Motor neuron (in vitro differentiated cells): ENCODE measurements at places on chromosomes 2 and 18.

DNA sequence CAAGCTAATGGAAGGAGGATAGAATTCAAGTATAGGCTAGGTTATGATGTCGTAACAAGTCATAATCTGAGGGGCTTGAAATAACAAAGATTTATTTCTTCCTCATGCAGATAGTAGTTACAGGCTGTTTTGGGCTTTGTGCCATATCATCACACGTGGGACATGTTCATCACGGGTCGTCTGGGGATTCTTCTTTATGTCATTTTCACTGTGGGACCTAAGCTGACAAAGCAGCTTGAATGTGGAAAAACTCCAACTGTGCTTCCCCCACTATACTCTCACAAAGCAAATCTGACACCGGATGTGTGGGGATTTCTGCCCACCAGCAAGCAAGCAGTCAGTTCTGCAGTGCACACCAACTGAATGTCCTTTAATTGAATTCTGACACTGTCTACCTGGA lies 124.8 kb downstream of the LTBP1 start:
- no peak for ATAC-seq

GRCh38 chr18:57208047-57208446 lies 61.2 kb downstream of the BOD1L2 start:
- peak; percentile 16 for ATAC-seq

DNA sequence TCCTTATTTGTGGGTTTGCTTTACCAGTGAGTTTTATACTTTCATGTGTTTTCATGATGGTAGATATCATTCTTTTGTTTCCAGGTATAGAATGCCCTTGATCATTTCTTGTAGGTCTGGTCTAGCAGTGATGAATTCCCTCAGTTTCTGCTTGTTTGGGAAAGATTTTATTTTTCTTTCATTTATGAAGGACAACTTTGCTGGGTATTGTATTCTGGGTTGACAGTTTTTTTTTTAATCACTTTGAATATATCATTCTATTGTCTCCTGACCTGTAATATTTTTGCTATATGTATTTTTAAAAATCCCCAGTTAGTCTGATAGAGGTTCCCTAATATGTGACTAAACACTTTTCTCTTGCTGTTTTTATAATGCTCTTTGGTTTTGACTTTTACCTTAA lies 58.3 kb upstream of the GALNT3 start:
- ATAC-seq: no peak

DNA sequence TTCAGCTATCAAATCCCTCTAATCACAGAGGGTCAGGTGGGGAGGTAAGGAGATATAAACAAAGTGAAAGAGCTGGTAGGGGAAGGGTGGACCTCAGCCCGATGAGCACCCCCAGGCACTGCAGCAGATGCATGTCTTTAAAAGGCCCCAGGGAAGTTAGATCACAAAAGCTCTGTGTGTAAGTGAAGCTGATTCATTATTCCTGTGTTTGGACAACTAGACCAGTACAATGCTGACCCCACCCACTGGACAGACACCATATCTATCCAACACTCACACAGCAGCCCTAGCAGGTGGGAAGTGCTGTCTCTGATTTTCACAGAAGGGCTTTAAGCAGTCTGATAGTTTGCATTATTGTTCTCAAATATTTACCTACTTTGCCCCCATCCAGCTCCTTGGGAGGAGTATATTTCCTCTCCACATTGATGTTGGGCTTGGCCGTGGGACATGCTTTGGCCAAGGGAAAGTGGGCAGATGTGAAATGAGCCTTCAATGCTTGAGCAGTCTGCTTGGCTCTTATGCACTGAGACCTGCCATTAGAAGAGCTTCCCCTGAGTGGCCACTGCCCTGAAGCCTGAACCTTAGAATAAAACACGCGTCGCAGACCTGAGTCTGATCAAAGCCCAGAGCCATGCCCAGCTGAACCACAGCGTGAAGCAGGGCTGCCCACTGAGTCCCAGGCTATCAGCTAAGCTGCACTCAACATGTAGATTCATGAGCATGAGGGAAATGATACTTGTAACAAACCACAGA lies 111.4 kb downstream of the COPS8 start:
- ATAC-seq: peak; percentile 76

- peak; percentile 49 for ATAC-seq
Measured at GRCh38 chr2:235496239-235496621, 2.4 kb downstream of the AGAP1 start.

GRCh38 chr2:96107708-96108065 lies 8.7 kb downstream of the ADRA2B start:
- ATAC-seq: no peak

- ATAC-seq: no peak
Measured at GRCh38 chr18:8461544-8461943, 147.7 kb upstream of the RAB12 start.

DNA sequence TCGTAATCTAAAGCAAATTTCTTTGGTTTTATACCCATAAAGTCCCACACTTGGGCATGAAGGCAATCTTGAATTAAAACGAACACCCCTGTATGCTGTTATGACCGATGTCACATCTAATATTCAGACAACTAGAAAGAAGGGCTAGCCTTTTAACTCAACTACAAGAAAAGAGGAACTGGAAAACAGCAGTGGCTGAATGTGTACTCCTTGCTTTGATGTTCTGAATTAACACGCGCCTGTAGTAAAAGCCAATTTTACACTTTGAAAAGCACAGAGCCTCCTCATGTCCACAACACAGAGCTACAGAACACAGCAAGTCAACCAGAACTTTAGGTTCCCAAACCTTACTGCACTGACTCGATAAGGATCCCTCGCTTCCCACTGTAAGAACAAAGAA lies 147.6 kb downstream of the HDAC4 start:
- no peak for ATAC-seq

DNA sequence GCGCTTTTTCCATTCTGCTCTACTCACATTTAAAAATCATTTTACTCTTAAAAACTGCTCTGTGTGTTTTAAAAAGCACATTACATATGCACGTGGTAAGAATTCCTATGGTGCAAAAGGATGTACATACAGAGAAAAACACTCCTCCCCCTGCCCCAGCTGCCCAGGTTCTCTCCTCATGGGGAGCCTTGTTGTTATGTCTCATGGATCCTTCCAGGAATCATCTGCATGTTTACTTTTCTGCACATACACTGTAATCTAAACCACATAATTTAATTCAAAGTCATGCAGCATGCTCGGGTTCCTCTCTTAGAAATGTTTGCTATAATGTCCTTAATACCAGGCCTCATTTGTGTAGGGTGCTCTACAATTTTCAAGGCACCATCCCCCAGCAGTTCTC lies 243.3 kb downstream of the LOXHD1 start:
- ATAC-seq: no peak

- no peak for ATAC-seq
Measured at GRCh38 chr18:62329691-62330454, 4.8 kb downstream of the TNFRSF11A start.

- no peak for ATAC-seq
Measured at GRCh38 chr2:215874418-215874817, 138.9 kb downstream of the MREG start.

DNA sequence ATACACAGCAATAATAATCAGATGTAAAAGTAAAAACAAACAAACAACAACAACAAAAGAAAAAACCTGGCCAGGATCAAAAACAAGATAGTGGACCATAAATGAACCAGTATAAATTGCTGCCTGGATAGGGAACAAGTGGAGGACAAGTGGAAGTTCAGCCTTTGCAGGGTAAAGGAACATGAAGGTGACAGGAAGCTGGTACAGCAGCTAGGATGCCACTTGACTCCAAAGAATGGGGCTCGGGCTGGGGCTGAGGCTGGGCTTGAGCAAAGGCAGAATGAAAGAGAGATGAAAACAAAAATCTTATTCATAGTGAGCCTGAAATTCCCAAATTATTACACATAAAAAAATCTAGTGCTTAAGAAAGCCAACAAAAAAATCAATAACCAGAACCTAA lies 146.5 kb downstream of the CDH2 start:
- ATAC-seq: no peak

DNA sequence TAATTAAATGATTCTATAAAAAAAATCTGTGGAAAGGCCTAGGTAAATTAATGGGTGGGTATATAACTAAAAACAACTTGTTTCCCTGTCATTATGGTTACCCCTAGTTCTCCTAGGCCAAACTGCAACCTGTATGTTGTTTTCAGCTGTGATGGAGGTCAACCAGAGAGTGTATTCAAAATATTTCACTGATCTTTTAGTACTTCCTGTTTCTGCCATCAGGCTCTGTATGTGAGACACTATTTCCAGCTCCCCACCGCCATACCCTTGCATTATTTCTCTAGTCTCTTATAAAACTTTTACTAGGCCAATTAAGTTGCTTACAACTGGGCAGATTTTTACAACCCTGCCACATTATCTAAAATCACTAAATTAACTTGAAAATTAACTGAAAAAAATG lies 21.0 kb upstream of the CDKL4 start:
- ATAC-seq: no peak

- no peak for ATAC-seq
Measured at GRCh38 chr2:26657265-26657664, 16.1 kb upstream of the CIB4 start.

DNA sequence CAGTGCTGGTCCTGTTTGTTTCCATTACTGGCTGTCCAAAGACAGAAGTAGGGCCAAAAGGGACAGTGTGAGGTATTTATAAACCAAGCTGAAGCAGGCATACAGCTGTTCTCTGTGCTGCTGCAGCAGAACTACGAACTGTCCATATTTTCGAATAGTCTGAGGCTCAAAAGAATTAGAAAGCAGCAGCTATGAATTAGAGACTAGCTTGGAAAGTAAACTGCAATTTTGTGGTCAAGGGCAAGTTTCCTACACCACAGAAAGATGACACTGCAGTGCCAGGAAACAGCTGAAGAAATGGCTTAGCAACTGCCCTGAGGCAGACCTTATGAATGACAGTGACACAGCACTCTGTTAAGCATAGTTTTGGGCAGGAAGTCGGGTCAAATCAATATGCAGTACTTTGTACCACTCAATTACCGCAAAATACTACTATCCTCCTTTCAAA lies 125.3 kb downstream of the TMEM131 start:
- ATAC-seq: peak; percentile 74

DNA sequence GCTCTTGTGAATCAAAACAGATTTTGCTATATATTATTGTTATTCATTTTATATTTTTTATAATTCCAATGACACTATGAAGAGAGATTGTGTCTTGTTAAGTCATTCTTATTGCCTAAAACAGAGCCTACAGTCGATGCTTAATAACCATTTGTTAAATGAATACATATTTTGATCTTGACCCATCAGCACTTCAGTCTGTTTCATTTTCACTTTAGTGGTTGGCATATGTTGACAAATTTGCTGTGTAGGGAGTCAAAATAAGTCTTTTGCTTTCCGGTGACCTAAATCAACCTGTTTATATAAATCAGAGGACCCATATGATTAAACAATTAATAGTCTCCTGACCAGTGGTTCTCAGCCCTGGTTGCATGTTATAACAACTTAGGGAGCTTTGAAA lies 97.1 kb downstream of the TXNL1 start:
- no peak for ATAC-seq

GRCh38 chr2:153495725-153496124 lies 17.2 kb upstream of the RPRM start:
- no peak for ATAC-seq

GRCh38 chr18:2442006-2442405 lies 129.3 kb downstream of the METTL4 start:
- no peak for ATAC-seq

DNA sequence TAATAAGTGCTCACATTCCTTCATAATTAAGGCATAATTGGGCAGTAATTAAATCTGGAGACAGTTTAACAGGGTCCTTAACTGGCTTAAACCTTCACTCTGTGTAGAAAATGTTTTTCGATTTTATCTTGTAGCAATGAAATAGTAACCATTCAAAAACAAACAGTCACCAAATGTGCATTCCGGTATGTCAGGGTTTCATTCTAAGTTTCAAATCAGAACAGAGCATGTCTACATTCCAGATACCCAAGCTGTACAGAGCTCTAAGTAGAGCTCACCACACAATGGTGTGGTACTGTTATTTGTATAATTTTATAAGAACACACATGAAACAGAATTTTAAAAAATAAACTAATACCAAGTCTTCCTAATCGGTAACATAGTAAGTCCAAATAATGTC lies 52.6 kb downstream of the SMAD2 start:
- no peak for ATAC-seq

DNA sequence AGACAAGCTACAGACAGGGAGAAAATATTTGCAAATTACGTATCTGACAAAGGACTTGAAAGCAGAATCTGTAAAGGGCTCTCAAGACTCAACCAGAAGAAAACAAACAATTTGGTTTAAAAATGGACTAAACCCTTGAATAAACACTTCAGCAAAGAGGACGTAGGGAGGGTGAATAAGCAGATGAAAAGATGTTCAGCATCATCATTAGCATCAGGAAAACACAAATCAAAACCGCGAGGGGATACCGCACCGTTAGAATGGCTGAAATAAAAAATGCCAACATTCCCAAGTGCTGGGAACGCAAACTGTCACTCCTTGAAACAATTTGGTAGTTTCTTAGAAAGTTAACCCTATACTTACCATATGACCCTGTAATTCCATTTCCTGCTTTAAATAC lies 136.7 kb downstream of the MBP start:
- no peak for ATAC-seq

GRCh38 chr2:126776255-126776654 lies 120.3 kb downstream of the GYPC start:
- ATAC-seq: peak; percentile 3

- no peak for ATAC-seq
Measured at GRCh38 chr2:144490857-144491256, 29.1 kb downstream of the ZEB2 start.

DNA sequence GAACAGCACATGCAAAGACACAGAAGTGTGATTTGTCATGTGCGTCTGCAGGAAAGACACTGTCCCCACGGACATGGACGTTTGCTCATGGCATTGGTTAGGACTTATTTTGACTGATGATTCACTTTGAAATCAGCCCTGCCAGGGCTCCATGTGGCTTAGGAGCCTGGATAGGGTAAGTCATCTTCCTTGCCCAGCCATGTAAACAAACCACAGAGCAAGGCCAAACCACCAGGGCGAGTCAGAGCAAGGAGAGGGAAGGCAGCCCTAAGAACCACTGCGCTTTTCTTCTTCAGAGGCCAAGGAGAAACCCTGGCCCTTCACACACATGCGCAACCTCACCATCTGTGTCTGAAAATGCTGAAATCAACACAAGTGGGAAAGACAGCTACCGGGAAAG lies 88.8 kb downstream of the GFPT1 start:
- peak; percentile 35 for ATAC-seq

DNA sequence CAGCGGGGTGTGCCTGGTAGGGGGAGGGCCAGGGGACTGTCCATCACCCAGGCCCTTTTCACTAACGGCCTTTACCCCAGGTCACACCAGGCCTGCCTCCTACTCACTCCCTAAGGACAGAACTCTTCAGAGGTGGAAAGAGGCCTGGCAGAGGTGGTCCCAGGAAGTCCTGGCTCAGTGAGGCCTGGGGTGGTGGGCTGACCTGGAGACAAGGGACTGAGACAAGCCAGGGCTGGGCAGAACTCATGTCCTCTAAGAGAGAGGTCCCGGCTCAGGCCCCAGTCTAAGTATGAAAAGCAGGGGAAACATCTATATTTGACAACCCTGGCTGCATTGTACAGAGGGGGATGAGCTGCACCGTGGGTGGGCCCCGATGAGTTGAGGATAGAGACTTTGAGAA lies 65.9 kb upstream of the TEX51 start:
- no peak for ATAC-seq
